ENCODE measurements at places on chromosomes 16 and 17. TPM values are rescaled to one million over a fixed set of nuclear protein-coding genes. Genes with fewer than 3 reads are reported as not detected.

Gene KIF2B
- polyA plus RNA-seq: not detected

Gene CTF1
- not detected for polyA plus RNA-seq

Gene RDM1
- polyA plus RNA-seq: not detected

Gene TP53TG3
- not detected for polyA plus RNA-seq

Gene SPATA32
- not detected for polyA plus RNA-seq

Gene SLC47A2
- polyA plus RNA-seq: not detected

Gene TSPAN10
- not detected for polyA plus RNA-seq

Gene TMEM238L
- polyA plus RNA-seq: not detected

Gene RHBDF1
- polyA plus RNA-seq: 1.0 TPM

Gene IRX3
- polyA plus RNA-seq: not detected

Gene SDR42E2
- not detected for polyA plus RNA-seq

Gene ALOX12
- not detected for polyA plus RNA-seq

Gene CNGB1
- polyA plus RNA-seq: 20.7 TPM

Gene SLFN11
- not detected for polyA plus RNA-seq

Gene OR1F1
- polyA plus RNA-seq: 2.5 TPM

Gene APOBR
- polyA plus RNA-seq: 0.06 TPM

Gene SULT1A4
- 10.4 TPM for polyA plus RNA-seq

Gene SLC52A1
- polyA plus RNA-seq: not detected

Gene TAOK1
- 53.2 TPM for polyA plus RNA-seq

Gene SCGB1C2
- polyA plus RNA-seq: not detected

Gene SLC16A11
- polyA plus RNA-seq: not detected

Gene UBE2G1
- polyA plus RNA-seq: 65.8 TPM

Gene PIPOX
- 4.4 TPM for polyA plus RNA-seq

Gene IRF8
- not detected for polyA plus RNA-seq

Gene SNX20
- not detected for polyA plus RNA-seq

Gene TAX1BP3
- polyA plus RNA-seq: 79.2 TPM

Gene FBXL16
- 3.4 TPM for polyA plus RNA-seq

Gene CCL14
- not detected for polyA plus RNA-seq

Gene KRTAP3-2
- polyA plus RNA-seq: not detected

Gene BAIAP3
- 65.2 TPM for polyA plus RNA-seq

Gene AOC2
- polyA plus RNA-seq: 1.8 TPM

Gene PPM1E
- polyA plus RNA-seq: 39.5 TPM

Gene CASKIN1
- 10.3 TPM for polyA plus RNA-seq

Gene NT5M
- polyA plus RNA-seq: 11.1 TPM

Gene OR3A2
- not detected for polyA plus RNA-seq

Gene CCL17
- not detected for polyA plus RNA-seq

Gene TBC1D3K
- polyA plus RNA-seq: not detected

Gene AGRP
- not detected for polyA plus RNA-seq

Gene JUP
- 46.1 TPM for polyA plus RNA-seq

Gene DPEP3
- polyA plus RNA-seq: not detected

Gene KRT33B
- polyA plus RNA-seq: not detected

Gene CPHXL2
- polyA plus RNA-seq: not detected

Gene WNK4
- polyA plus RNA-seq: 0.10 TPM

Gene PYDC1
- not detected for polyA plus RNA-seq

Gene SPEM3
- not detected for polyA plus RNA-seq

Gene PABPN1L
- 0.48 TPM for polyA plus RNA-seq

Gene EXOSC6
- 45.3 TPM for polyA plus RNA-seq

All from neural cell (in vitro differentiated cells).